ENCODE measurements at places on chromosomes 2 and 18.

DNA sequence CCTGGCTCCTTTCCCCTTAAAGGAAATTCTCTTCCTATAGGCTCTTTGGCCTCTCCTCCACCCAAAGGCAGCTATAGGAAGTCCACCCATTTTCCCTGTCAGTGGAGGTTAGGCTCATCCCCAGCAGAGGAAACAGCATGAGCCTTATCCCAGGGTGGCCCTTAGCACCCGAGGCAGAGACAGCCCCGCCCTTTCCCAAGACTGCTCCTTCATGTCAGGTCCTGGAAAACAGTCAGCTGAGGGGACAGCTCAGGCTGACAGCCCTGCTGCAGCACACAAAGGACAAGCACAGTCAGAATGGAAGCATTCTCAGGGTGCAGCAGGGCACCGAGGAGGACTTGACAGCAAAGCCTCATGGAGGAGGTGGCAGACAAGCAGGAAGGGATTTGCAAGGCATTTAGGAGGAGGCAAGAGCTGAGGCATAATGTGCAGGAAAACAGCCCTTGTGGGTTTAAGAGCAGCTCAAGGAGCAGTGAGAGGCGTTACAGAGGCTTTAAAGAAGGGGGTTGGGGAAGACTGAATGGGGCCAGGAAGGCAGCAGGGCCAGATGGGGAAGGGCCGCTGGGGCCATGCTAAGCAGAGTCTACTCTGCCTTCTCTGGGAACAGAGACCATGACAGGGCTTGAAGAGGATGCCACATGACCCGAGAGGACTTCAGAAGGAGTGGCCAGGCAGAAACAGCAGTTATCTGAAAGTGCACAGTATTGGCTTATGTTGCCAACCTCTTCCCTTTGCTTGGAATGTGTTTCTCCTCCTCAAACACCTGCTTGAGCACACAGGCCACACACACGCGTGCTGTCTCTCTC is 216.6 kb downstream of the SH3BP4 start:
- DNase-seq: no peak

DNA sequence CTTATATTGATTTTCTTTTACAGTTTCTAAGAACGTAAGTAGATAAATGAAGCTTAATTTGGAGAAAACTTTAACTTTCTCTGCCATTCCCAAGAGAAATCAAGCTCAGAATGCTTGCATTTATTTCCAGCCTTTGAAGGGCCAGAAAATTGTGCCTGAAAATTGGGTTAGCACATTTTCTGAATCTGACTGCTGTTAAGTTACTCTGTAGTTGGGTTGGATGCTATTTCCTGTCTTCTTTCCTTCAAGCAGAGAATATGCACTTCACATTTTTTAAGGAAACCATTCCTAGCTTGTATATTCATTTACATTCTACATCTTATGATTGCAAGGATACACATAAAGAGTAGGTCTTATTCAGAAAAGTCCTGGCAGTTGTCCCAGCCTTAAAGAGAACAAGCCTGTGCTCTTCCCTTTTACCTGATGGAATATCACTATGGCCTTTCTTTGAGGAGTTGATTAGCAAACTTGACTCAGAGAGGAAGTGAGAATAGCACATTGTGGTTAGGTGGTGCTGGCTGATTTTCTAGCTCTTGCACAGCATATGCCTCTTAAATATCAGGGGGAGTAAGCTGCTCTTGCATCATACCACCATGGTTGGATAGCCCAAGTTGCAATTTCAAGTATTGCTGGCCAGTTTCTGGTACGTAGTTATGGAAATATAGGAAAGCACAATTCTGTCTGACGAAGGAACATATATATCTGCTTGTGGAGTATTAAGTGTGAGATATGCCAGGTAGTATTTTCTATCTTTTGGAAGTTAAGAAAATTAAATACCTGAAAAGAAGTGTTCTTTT is 133.7 kb downstream of the COMMD1 start:
- no peak for DNase-seq

GRCh38 chr2:74693668-74694067 is 39.6 kb downstream of the SEMA4F start:
- no peak for DNase-seq

DNA sequence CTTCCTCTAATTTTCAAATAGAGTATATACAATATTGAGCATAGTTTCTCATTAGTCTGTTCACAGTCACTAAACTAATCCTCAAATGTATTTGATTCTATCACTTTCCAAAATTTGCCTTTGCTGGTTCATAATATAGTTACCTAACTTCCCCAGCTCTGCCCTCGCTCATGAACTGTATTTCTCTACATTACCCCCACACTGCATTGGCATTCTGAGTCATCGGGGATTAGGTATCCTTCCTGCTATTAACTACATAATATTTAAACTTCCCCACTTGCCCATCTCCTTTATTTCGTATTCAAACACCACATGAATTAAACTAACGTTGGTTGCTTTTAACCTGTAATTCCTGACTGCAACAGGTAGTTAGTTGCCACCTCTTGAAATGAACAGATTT is 14.8 kb upstream of the CLASP1 start:
- no peak for DNase-seq

DNA sequence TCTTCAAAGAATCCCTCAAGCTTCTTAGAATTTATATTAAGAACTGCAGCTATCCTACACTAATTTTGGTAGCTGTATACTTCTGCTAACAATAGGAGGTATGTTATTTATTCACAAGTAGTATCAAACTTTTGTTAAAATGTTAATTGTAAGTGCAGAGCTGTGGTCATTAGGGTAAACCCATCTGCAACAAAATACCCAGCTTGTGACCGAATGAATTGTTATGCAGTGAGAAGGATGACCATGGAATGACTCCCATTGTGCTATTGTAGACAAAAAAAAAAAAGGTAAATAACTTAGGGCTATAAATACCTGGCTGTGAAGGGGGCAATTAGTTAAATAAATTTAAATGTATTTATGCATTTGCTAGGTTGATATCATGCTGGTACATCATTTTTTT is 186.1 kb downstream of the ADCYAP1 start:
- DNase-seq: no peak

DNA sequence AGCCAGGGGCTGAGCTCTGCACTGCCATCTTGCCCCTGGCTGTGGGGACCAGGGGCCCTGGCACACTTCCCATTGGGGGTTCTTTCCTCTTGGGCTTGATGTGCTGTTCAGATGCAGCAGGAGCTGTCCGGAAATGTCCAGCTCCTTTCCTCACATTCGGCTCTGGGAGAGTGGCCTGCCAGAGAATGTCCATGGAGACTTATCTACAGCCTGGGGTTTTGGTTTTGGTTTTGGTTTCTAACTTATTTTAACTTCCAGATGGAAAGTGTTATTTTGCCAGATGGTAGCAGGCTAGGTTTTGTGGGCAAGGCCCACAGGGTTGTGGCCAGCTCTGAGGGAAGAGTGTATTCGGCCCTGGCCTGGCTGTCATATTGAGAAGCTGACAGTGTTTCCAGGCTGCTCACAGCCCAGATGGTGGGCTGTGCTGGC is 177.3 kb downstream of the ANKRD30B start:
- DNase-seq: no peak

GRCh38 chr2:181762848-181763247 is 82.5 kb upstream of the NEUROD1 start:
- DNase-seq: no peak

DNA sequence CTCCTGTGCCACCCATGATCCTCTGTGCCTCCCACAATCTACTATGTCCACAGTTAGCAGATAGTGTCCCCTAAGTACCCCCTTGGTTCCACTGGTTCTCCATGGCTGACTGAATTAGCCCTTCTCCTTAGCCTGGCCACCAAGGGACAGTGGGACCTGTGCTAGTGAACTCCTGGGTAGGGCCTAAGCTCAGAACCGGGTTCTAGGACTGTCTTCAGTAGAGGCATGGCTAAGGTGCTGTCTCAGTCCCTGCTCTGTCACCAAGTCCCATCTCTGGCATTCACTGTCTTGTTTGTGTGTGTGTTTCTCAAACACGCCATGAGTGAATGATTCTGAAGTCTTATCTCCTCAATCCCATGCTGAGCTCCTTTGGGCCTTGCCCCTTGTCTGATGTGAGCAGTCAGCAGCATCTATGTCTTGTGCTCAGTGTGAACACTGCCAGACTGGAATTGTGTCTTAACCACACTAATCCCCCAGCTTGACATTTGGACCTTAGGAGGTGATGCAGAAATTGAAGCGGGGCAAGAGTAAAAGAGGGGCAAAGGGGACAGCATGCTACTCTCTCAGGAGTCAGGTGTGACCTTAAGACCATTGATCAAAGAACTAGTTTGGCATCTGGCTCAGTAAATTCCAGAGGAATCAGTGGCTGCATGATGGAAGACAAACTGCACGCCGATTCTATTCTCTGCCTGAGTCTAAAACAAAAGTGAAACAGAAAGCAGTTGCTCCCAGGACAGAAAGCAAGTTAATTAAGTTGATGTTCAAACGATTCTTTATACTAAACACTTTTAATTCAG is 190.5 kb downstream of the ALPK2 start:
- DNase-seq: no peak

- no peak for DNase-seq
These were observed 138.9 kb downstream of the MEIS1 start for GRCh38 chr2:66573821-66574233.

DNA sequence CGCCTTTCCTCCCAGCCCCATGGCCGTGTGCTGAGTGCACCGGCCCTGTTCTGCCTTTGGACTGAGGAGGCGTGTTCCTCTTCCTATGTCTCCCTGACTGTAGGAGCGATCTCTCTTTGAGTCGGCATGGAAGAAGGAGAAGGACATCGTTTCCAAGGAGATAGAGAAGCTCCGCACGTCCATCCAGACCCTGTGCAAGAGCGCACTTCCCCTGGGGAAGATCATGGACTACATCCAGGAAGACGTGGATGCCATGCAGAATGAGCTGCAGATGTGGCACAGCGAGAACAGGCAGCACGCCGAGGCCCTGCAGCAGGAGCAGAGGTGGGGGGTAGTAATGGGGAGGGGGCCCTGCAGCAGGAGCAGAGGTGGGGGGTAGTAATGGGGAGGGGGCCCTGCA is 29.4 kb upstream of the ASB1 start:
- DNase-seq: no peak

DNA sequence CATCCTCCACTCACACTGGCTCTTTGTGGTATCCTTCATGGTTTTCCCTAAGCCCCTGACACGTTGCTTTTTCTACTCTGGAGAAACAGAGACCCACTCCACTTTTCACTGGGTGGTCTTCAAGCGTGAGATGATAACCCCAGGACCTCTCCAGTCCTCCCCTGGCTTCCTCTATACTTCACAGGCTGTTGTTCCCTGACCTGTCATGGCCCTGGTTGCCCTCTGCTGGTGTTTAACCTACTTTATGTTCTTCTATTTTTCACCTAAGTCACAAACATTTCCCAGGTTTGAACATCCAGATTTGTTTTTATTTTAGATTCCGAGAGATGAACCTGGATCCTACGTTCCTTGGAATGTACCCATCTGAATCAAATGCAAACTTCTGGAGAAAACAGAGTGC is 84.5 kb downstream of the AOX1 start:
- DNase-seq: no peak

GRCh38 chr2:38830526-38831159 is 45.1 kb downstream of the DHX57 start:
- no peak for DNase-seq

DNA sequence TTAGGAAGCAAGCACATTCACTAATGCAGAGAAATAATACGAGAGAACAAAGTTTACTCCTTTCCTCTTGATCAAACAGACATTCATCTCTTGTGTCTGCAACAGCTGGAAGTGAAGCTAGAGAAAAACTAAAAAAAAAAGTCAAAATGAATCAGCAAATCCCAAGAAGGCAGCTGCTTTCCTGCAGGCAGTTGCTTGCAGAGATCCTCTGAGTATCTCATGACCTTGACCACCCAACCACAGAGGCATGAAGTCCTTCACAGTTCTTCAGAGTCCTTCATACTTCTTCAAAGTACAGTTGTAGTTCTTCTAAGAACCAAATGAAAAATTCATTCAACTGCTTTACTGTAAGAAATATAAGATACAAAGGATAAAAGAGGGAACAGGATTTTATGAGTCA is 97.2 kb upstream of the ACVR1C start:
- no peak for DNase-seq

DNA sequence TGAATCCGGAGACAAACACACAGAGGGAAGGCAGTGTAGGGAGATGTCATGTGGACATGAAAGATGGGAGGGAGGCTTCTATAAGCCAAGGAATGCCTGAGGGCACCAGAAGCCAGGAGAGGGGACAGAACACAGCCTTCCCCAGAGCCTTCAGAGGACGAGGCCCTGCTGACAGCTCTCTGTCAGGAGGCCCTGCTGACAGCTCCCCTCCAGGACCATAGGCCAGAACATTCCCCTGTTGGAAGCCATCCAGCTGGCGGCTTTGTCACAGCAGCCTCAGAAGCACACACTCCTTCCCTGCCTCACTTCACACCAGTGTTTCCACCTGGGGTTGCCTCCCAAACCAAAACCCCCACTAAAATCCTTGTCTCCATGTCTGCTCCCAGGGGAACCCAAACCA is 171.3 kb upstream of the ID2 start:
- no peak for DNase-seq

GRCh38 chr2:74571058-74571457 is 16.5 kb downstream of the DOK1 start:
- no peak for DNase-seq

DNA sequence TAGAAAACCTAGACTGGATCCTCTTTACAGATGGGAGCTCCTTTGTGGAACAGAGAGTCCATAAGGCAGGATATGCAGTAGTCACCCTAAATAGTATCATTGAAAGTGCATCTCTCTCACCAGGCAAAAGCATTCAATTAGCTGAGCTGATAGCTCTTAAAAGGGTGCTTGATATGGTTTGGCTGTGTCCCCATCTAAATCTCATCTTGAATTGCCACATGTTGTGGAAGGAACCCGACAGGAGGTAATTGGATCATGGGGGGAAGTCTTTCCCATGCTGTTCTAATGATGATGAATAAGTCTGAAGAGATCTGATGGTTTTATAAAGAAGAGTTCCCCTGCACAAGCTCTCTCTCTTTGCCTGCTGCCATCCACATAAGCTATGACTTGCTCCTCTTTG is 96.2 kb upstream of the RMP24 start:
- no peak for DNase-seq

DNA sequence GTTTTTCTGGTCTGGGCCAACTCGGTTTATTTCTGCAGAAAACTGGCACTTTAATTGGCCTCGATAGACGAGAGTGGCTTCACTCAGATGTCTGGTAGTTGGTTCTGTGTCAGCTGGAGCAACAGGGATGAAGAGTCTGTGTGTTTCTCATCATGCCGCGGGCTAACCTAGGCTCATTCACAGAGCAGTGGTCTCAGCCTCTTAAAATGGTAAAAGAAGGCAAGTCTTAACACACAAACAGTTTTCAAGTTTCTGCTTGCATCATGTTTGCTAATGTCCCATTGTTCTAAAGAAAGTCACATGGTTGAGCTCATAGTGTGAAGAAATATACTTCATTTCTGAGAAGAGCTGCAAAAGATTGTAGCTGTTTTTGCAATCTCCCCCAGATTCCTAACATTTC is 37.5 kb upstream of the ANXA4 start:
- no peak for DNase-seq

DNA sequence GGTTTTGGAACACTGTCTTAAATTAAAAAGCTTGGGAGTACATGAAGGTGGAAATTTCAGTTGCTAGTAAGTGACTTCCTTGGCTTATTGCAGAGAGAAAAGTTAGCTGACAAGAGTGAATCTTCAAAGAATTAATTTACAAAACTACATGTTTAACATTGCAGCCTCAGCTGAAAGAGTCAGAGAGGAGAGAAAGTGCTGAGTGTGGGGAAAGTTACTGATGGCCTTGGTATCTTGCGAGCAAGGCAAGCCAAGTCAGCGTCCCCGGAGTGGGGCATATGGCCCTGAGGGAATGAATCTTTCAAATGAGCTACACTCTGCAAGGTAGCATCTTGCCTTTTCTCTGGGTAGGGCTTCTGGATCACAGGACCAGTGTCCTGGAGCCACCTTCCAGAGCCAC is 131.3 kb downstream of the LPIN1 start:
- no peak for DNase-seq

All from central memory CD8-positive, alpha-beta T cell (primary cell).